ENCODE measurements at places on chromosomes 11 and 22. TPM values are rescaled to one million over a fixed set of nuclear protein-coding genes. Genes with fewer than 3 reads are reported as not detected.

DNA sequence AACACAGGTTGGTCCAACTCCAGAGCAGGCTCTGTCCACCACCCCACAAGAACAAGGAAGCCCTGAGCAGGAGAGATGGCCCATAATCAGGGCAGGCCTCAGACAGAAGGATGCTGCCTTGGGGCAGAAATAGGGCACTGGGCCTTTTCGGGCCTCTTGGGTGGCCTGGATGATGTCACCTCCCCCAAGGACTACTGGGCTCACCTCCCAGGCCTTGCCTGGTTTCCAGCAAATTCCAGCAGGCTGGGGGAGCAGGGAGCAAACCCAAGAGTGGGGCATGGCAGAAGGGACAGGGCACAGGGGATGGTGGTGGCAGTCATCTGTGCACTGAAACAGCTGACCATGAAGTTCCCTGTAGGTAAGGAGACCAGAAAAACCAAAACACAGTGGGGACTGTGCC lies 5.3 kb upstream of the NAA40 start:
- no peak for DNase-seq

- no peak for DNase-seq
These were observed 40.9 kb upstream of the ARFGAP3 start for GRCh38 chr22:42897960-42898359.

GRCh38 chr11:94400050-94400449 lies 1.2 kb downstream of the GPR83 start:
- DNase-seq = no peak

GRCh38 chr11:69044111-69045013 lies 4.4 kb upstream of the TPCN2 start:
- DNase-seq = peak; percentile 47

The KRTAP5-7 gene
- total RNA-seq = not detected

The PDGFD gene
- 2.0 TPM for total RNA-seq

The KBTBD3 gene
- 4.2 TPM for total RNA-seq
